ENCODE measurements at places on chromosomes 7 and 10.
A peak's percentile ranks its signal among the peaks of the same experiment; 100 is the strongest.

GRCh38 chr7:26193432-26194207 lies 6.9 kb downstream of the HNRNPA2B1 start:
- DNase-seq, result no peak

- DNase-seq, result no peak
These were observed 13.7 kb downstream of the BPGM start for GRCh38 chr7:134660242-134660785.

DNA sequence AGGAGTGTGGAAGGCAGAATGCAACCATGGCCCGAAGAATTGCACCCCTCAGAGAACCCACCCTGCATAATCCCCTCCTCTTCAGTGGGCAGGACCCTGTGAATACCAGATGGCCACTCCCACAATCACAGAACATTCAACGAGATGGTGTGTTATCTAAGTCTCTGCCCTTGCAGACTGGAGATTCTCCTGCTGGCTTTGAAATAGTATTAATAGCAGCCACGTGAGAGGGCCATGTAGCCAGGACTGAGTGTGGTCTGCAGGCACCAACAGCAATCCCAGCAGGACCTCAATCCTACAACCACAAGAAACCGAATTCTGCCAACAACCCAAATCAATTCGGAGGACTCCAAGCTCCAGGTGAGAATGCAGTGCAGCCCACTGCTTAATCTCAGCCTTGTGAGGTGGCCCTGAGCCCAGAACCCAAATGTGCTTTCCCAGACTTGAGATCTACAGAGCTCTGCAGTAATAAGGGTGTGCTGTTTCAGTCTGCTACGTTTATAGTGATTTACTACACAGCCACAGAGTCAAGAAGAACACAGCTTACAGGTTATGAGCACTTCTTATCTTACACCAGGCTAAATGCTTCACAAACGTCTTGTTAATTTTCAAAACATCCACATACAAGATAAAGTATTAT lies 72.1 kb downstream of the VOPP1 start:
- no peak for DNase-seq

- no peak for DNase-seq
These were observed 10.0 kb upstream of the MEST start for GRCh38 chr7:130481898-130482297.

- no peak for DNase-seq
These were observed 5.3 kb downstream of the FRMD4A start for GRCh38 chr10:14325325-14325955.

GRCh38 chr7:48312151-48312550 lies 140.9 kb downstream of the ABCA13 start:
- no peak for DNase-seq

DNA sequence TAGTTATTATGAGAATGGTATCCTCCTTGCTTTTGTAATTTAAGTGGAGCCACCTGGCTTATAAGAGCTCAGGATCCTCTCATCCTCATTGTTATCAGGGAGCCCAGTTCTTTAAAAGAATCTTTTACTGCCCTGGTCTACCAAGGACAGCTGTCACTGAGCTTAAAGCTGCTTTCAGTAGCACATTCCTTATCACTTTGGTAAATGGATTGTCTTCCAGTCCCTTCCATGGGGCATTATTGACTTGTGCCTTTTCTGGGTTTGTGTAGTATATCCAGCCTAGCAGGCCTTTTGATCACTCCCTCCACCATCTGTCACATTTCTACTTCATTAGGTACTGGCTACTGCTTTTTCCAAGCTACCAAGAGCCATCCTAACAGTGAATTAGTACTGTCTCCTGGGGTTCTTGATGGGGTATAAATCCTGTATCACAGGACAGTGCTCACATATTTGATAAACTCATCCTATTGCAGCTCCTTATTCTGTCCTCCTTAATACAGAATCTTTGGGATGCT lies 208.9 kb downstream of the TMEM26 start:
- no peak for DNase-seq

DNA sequence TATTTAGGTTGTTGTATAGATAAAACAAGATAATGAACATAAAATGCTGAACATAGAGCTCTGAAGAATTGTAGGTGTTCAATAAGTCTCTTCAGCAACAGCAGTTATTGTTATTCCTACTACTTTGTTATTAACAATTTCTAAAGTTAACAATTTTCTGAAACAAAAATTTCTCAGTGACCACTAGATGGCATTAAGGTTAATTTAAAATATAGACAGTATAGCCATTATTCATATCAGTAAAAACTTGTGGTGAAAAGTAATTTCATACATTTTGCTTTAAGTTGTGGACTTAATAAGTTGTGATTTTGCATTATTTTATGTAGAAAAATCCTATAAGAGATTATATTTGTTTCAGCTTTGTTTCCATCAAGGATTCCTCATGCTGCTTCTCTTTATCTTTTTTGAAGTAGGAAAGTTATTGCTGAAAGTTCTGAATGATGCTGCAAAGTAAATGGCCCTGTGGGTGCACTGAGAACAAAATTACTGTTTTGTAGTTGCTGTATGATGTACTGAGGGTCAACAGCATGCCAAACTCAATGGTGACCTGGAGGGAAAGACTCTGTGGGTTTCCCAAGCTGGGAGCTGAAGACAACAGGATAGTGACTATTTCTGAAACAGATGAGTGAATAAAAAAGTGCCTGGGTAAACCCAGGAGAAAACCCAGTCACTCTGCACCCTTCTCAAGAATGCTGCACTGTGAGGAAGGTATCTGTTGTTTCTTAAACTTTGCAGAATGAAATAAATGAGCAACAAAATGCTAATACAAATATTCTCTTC lies 253.6 kb downstream of the KIF20B start:
- no peak for DNase-seq

DNA sequence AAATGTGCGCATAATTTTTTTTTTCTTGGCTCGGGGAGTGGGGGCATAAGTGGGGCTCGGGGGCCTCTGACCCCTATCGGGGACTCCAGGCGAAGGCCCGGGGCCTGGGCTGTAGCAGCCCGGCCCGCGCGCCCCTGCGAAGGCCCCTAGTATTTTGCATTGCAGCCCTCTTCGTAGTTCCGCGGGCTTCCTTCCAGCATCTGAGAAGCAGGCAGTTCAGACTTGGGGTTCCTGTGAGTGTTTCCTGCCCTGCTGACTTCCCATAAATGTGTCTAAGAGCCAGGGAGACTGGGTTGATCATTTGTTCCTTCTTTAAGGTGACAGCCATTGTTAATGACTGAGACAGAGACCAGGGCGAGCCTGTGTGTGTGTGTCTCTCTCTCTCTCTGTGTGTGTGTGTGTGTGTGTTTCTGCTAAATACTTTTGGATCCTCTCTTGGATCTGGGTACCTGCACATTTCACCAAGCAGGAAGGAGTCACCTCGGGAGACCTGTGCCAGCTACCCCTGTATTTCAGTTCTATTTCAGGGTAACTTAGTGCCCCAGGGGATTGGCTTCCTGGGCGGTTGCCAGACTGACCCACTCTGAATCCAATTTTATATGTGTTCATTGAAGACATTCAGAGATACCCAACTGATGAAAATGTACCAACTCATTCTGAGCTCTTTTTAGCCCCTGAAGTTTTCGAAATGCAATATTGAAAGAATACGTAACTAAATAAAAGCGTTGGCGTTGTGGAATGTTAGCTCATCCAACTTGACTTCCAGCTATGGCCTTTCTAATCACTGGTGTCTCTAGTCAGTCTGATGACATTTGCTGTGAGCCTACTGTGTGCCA lies 805 bp downstream of the MSRB2 start:
- peak; percentile 31 for DNase-seq

DNA sequence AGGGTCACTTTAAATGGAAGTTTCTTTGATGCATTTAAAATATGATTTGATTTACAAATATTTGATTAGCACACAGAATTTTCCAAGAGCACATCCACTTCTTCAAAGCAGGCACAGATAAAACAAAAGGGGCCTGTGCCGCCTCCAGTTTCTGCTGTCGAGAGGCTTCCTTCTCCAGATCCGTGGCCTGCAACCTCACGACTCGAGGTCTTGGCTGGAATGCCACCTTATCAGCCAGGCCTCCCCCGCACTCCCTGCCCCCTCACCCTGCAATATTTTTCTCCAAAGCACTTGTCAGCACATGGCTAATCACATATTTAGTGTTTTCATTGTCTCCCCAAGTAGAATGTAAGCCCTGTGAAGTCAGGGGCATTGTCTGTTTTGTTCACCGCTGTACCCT lies 12.5 kb downstream of the PYROXD2 start:
- no peak for DNase-seq

GRCh38 chr7:43612599-43613589 lies 30.0 kb downstream of the STK17A start:
- peak; percentile 44 for DNase-seq

DNA sequence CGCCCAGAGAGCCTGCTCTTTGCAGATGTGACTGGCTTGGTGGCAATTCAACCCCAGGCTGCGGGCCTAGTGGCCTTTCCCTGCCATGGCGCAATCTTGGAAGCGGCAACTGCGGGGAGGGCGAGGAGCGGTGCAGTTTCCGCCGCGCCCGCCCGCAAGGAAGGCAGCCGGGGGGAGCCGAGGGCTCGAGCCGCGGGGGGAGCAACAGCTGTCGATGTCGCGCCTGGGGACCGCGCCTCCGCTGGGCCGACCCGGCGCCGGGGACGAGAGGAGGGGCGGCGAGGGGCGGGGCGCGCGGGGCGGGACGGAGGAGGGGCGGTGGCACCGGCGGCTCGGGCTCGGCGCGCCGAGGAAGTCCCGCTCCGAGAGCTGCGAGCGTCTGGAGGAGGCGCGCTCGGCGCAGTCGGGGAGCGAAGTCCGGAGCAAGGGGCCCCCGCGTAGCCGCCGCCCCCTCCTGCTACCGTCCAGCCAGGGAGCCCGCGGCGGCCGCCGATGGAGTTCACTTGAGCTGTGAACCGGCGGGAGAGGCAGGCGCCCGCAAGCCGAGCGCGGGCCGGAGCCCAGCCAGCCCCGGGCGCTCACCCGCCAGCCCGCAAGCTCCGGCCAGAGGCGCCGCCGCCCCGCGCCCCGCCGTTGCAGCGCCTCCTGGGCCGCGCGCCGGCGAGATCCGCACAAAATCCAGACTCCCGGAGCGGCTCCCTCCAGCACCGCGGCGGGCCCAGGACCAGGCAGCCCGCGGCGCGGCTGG lies 438.1 kb upstream of the GALNT17 start:
- DNase-seq, result no peak

GRCh38 chr7:132519936-132520335 lies 56.3 kb downstream of the PLXNA4 start:
- no peak for DNase-seq

DNA sequence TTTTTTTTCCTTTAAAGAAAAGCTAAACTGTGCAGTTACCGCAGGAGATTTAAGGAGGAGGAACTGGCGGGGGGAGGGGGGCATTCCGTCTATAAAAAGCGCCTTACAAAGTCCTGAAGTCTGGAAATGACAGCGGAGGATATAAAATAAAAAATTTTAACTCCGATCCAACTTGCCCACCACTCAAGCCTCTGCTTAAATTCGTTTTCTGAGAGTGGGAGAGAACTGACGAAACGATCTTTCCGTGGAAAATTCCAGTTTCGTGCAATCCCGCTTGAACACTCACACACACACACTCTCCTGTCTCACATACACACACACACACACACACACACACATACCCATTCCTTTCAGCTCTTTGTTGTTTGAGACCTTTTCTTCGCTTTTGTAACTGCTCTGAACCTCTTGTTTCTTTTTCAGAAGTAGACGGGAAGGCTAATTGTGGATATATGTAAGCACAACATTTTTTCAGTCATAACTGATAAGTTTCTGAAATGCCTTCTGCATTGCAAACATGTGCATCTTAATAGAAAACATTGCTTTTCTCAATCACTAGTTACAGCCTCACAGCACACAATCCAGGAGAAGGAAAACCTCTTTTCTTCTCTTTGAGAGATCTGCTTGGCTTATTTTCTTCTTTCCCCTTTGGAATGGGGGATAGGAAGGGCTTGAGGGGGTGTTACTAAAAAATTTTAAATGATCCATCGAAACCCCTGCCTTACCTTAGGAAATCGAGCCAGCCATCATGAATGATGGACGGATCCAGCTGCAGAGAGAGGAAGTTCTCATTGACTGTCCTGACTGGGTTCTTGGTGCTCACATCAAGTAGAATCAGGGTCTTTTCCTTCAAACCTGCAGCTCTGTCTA lies 628 bp downstream of the HPSE2 start:
- peak; percentile 9 for DNase-seq

DNA sequence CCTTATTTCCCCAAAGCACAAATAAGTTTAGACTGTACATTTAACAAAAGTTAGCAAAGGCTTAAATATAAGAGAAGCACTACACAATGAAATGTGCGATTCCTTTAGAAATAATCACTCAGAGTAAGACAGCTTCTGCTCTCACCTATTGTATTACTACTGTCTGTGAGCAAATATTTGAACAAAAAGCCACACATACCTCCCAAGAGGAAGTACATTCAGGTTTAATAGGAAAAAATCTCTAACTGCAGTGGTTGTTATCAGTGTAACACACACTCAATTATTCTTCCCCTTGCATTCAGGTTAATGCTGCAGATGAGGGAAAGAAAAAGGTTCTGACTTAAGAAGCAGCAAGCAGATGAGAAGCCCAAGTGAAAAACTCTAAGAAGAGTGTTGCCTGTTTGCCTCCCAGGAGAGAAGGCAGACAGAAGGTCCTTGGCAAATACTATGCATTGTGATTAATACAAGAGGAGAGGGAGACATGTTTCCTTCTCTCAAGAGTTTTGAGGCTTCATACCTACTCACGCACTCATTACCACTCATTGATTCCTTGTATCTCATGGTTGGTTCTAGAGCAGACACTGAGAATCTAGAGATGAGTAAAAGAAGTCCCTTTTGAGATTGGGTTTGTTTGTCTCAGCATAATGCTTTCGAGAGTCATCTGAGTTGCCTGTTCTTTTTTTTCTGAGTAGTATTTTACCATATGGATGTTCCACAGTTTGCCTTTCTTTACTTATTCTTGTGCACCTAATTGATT lies 13.6 kb downstream of the GIMAP4 start:
- DNase-seq, result no peak

DNA sequence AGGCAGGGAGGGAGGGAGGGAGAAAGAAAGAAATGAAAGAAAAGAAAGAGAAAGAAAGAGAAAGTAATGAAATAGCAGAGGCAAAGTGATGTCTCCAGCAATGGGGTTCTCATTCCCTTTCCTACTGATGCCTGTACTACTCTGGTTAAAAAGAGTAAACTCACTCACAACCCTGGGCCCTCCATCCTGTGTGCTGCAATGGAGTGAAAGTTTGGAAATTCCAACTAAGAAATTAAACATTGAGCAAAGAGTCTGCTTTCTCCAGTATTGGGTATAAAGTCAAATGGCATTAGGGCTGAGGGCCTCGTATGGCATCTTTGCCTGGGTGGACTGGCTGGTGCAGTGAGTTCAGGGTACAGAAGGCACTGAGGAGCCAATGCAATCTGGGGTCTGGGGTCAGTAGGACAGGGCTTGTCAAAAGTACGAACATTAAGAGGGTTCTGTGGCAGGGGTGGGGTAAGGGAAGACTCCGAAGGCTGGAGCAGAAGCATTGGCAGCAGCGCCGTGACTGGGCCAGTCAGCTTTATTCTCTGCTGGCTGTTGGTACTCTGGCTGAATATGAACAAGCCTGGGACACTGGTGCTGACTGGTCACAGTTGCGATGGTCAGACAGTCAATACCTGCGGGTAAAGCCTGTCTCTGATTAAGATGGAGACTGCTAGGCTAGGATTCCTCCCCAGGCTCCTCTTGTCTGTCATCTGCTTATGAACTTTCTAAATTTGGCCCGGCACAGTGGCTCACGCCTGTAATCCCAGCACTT lies 24.1 kb upstream of the TNS3 start:
- DNase-seq, result no peak

- no peak for DNase-seq
These were observed 648 bp downstream of the HUS1 start for GRCh38 chr7:47978790-47979144.
